ENCODE measurements at places on chromosomes 6 and 20.

DNA sequence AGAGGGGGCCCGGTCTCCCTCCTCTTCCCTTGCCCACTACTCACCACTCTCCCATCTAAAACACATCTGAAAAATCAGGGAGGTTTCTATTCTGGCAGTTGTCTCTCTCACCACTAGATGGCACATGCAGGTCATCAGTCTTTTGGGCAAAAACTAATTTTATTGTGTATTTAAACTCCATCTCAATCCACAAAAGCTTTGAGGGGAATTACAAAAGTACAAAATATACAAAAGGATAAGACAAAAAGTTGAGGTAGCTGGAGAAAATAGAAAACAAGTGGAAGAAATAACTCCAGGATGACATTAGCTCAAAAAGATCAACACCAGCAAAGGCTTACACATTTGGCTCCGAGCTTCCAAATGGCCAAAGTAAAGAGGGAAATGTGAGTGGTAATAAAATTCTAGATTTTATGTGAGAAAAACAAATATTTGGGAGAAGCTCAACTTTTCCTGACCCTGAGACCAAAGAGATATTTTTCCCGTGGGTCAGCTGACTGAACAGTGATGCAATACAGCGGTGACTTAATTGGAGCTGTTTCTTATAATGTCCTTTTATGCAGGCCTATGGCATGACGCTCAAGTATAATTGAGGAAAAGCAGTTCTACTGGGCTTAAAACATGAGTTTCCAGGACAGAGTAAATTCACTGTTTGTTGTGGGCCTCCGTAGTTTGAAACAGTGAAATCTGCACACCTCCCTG, 79.8 kb upstream of the CHD6 start:
- DNase-seq = peak; percentile 52

GRCh38 chr6:22271081-22271480, 25.8 kb downstream of the PRL start:
- DNase-seq = no peak

DNA sequence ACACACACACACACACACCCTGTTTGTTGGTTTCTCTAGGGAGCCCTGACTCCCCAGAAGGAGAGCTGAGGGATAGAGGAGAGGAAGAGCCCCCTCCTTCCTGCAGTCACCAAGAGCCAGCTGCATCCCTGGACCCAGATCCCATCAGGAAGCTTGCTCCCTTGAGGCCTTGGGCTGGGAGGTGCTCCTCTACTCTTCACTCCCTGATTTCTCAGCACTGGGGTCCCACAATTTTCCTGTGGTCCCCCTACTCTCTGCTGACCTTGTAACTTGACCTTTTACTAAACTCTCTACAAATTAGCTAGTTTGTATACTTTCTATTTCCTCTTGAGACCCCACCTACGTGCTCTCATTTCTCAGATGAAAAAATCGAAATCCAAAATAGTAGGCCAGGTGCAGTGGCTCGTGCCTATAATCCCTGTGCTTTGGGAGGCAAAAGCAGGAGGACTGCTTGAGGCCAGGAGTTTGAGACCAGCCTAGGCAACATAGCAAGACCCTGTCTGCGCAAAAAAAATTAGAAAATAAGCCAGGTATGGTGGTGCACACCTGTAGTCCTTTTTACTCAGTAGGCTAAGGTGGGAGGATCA, 5.0 kb upstream of the OCSTAMP start:
- no peak for DNase-seq

DNA sequence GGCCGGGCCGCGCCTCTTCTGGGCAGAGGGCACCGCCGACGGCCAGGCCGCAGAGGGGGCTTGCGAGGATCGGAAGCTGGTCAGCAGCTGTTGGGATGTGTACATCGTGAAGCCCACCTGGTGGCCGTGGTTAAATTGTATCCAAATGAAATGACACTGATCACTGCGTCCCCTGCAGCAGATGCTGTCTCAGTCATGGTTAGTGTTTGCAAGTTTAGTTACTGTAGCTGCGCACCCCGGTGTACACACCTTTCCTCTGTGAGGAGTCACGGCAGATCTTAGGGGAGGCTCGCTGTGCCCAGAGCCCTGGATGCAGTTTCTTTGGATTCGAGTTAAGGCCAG, 653 bp downstream of the NAA20 start:
- DNase-seq = peak; percentile 31

Data from activated CD4-positive, alpha-beta T cell treated with anti-CD3 and anti-CD28 coated beads, Interleukin-10, Interleukin-2, amounts not matched to agents 100 ng/mL and 50 ng/mL, durations not matched to agents 16 hours and 8 hours (primary cell).